ENCODE measurements at places on chromosomes 7 and 10.

DNA sequence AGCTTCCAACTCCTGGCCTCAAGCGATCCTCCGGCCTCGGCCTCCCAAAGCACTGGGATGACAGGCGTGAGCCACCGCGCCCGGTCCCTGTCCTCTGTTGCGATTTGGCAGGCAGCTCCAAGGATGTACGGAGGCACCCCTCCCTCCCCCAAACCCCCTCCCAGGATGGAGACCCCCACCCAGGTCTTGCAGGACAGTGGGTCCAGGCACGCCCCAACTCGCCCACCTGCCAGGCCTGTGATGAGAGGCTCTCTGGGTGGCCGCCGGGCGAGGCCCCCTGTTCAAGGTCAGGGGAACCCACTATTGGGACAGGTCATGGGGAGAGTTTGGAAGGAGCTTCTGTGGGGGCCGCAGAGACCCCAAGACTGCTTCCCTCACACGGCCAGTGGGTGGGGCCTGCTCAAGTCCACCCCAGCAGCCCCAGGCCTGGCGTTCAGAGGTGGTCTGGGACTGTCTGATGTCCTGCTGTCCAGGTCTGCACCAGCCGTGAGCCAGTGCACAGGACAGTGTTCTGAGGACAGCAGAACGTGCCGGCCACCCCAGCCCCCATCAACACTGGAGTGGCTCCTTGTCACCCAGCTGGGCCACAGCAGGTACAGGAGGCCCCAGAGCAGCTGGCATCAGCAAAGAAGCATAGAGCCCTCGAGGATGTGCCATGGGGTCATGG lies 2.5 kb downstream of the ADAP1 start:
- no peak for DNase-seq

- DNase-seq, result no peak
Observed at GRCh38 chr10:72784551-72785351, 92.8 kb downstream of the MCU start.

- no peak for DNase-seq
Observed at GRCh38 chr7:84106291-84106690, 88.3 kb downstream of the SEMA3A start.

- no peak for DNase-seq
Observed at GRCh38 chr10:9357471-9357870, 1303.0 kb downstream of the GATA3 start.

GRCh38 chr10:69847458-69847857 lies 45.8 kb downstream of the COL13A1 start:
- DNase-seq, result no peak

- no peak for DNase-seq
Observed at GRCh38 chr10:103280506-103280905, 3.6 kb downstream of the INA start.

- no peak for DNase-seq
Observed at GRCh38 chr10:131658476-131659110, 242.2 kb upstream of the PPP2R2D start.

- no peak for DNase-seq
Observed at GRCh38 chr7:104855861-104856260, 158.1 kb upstream of the KMT2E start.

DNA sequence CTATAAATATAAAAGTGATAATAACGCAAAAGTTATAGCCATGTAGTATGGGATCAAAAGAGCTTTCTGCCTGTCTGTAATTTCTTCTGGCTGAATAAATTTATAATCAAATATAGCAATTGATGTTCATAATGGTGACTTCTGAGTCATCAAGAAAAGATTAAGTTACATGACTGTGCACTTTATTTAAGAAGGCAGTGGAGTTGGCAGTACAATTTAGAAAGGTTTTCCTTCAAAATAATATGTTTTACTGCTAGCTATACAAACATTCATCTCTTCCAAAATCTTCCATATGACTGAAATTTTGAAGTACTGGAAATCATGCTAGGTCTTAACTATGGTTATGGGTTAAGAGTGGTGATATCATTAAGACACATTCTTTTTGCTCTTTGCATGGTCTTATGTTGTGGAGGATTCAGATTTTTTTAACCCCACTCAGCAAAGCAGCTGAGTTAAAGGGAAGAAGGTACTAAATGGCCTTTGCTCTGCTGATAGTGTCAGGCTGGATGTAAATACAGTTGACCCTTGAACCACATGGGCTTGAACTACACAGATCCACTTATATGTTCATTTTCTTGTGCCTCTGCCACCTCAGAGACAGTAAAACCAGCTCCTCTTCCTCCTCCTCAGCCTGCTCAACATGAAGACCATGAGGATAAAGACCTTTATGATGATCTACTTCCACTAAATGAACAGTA lies 323.6 kb downstream of the BBS9 start:
- DNase-seq, result no peak

DNA sequence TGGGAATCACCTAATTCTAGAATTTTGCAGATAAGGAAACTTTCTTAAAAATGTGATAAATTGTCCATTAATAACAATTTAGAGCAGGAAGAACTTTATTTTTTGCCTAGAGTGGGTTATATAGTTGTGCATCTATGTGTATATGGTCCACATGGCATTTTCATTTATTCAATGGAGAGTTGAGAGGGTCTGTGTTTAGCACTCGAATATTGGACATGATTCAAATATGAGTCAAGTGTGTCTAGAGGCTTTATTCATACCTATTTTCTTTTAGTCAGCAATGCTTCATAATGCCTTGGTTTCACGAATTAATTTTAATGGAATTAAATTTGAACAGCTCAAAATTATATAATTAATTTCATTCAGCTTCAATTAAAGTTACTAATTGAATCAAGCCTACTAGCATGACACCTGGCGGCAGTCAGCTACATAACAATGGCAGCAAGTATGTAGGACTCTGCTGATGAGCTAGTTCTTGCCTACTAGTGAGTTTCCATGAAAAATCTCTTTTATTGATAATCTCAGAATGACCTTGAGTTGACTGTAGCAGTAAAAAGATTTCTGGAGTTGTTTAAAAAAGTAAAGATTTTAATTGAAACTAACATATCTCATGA lies 17.7 kb downstream of the MDFIC start:
- no peak for DNase-seq

- DNase-seq, result no peak
Observed at GRCh38 chr7:24477398-24478136, 95.7 kb upstream of the PALS2 start.

DNA sequence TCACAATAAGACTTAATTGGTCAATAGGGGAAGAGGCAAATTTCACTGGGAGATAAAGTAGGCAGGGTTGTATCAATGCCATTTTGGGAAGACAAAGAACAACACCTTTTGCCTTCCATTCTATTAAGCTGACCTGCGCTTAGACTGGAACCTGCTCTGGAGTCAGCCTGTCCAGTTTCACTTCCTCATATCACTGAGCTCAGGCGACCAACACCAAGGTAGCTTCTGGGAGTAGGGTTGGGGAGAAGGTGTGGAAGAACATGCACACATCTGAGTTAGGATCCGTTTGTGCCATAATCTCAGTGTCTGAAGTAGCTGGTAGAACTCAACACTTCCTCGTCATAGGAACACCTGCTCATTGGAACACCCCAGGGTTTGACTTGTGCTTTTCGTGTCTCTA lies 527.4 kb upstream of the IGFBP3 start:
- no peak for DNase-seq

GRCh38 chr10:60511477-60512229 lies 122.0 kb upstream of the ANK3 start:
- DNase-seq, result no peak
